ENCODE measurements at places on chromosomes 6 and 20. TPM values are rescaled to one million over a fixed set of nuclear protein-coding genes. Genes with fewer than 3 reads are reported as not detected.

RAET1L gene
- polyA plus RNA-seq, result not detected

ADTRP gene
- 0.38 TPM for polyA plus RNA-seq

SNAI1 gene
- polyA plus RNA-seq, result 10.7 TPM

CDH26 gene
- polyA plus RNA-seq, result 0.95 TPM

PGBD1 gene
- 7.1 TPM for polyA plus RNA-seq

RGS17 gene
- 1.2 TPM for polyA plus RNA-seq

OPRL1 gene
- 1.1 TPM for polyA plus RNA-seq

AIF1 gene
- polyA plus RNA-seq, result 13.4 TPM

SLC18B1 gene
- 7.7 TPM for polyA plus RNA-seq

SIRPD gene
- not detected for polyA plus RNA-seq

- DNase-seq, result no peak
Measured at GRCh38 chr6:132341646-132342045, 59.6 kb downstream of the MOXD1 start.

GRCh38 chr6:105748737-105749161 lies 337.4 kb upstream of the PRDM1 start:
- DNase-seq, result no peak

GRCh38 chr6:4840169-4840568 lies 64.0 kb downstream of the CDYL start:
- DNase-seq, result no peak

DNA sequence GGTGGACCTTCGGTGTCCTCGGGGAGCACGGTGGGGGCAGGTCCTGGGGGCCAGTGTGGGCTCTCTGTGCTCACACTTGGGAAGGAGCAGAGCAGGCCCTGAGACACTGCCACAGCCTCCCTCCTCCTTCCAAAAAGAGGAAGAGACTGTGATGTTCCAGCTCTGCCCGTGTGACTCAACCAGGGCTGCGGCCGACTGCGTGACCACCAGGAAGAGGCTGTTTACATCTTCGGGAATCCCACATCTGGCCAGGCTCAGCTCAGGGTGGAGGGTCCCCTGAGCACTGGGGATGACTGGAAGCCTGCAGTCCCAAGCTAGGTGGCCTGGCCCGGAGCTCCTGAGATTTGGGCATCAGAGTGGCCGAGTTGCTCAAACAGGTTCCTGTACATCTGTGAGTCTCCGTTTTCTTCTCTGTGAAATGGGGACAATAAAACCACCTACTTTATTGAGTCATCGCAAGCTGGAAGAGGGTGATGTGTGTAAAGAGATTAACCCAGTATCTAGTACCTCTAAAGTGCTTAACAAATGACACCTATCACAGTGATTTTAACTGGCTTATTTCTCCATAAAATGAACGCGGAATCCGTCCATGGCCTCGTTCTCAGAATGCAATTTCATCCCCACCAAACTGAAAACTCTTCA lies 242.1 kb downstream of the DLL1 start:
- DNase-seq, result no peak

DNA sequence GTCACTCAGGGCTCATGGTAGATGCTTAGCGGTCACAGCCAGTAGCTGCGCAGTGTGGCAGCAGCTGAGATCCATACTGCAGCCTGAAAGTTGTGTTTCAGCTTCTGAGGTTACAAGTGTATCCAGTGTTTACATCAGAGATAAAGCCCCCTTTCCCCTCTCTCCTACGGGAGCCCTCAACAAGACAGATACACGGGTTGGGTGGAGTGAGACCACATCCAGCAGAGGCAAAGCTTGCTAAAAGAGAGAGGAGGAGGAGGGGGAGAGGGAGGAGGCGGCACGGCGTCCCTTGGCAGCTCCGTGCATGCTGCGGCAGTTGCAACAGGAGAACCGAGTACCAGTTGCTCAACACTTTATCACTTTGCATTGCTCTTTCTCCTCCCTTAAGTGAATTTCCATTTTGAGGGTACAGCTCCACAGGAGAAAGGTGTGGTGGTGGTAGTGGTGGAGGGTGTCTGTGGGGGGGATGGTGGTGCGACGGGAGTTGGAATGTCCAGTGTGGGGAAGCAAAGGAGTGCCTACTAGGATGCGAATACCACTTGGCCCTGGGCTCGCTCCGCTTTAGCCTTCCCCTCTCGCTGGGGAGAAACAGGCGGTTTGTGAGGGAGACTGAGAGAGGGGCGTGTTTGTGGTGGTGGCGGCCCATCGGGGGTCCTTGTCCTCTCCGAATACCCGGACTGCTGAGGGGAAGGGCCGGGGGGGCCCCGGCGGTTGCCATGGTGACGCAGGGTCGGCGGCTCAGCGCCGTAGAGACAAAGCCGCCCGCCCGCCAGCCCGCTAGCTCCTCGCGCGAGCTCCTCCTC lies 405 bp upstream of the RNF182 start:
- DNase-seq, result no peak

DNA sequence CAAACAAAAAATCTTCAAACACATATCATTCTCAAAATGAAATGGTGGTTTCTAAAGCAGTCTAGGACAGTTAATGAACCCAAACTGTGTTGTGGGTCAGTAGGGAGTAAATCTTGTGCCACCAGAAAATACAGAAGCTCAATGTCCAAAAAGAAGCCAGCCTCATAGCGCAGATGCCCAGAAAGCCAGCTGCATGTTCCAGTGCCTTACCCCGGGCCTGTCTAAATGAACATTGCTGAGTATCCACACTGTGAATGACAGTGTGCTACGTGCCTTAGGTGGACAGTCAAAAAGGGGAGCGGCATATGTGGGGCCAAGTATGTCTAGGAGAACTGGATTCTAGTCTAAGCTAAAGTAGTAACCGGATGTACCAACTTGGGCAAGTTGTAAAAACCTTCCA lies 10.9 kb downstream of the FYN start:
- no peak for DNase-seq

- DNase-seq, result no peak
Measured at GRCh38 chr20:22720206-22720605, 135.8 kb upstream of the FOXA2 start.

GRCh38 chr6:146410851-146411595 lies 132.6 kb upstream of the RAB32 start:
- DNase-seq, result no peak

GRCh38 chr20:23368316-23369071 lies 6.5 kb downstream of the GZF1 start:
- no peak for DNase-seq

DNA sequence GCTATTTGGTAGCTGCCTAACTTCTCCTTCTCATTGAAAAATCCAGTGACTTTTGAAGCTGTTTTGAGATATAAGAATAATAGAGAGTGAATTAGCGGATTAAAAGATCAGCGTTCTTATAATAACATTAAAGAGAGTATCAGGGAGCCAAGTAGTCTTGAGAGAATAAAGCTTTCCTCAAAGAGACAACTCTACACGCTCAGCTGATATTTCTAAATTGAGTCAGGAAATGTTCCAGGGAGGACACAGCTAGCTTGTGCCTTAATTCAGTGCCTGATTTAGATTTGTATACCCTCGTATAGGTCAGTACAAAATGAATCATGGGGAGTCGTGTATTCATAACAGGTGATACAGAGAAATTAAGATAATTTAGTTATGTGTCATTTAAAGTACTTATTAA lies 75.1 kb upstream of the QKI start:
- no peak for DNase-seq

DNA sequence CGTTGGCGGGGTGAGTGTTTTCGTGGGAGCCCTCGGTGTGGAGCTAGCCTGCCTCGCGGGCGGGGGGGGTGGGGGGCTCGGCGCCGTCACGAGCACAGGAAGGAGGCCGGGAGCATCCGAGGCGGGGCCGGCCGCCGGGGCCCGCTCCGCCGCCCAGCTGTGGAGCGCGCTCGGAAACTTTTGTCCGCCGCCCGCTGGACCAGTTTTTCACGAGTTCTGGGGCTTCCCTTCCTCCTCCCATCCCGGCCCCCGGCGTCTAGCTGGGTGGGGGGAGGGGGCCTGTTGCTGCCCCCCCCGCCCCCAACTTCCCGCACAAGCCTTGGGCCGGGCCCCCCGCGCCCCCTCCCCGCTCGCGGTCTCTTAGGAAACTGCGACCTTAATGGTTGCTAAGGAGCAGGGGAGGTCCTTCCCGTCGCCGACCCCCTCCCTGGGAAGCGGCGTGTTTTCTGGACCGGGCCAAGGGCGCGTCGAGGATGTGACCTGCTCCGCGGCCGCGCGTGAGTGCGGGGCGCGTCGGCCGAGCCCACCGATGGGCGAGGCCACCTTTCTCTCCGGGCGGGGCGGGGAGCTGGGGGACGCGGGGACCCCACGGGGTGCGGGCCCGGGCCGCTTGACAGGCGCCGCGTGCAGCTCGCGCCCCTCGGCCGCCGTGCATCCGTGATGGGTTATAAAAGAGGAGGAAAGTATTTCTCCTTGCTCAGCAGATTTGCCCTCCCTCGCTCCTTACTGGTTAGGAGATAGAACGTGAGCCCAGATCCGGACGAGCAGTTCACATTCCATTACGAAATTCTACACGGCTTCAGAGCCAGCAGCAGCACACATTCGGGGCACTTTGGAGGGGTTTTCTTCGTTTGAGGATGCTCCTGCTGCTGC lies 1.4 kb downstream of the RREB1 start:
- DNase-seq, result no peak

GRCh38 chr6:143298071-143298470 lies 152.4 kb downstream of the ADAT2 start:
- DNase-seq, result no peak

DNA sequence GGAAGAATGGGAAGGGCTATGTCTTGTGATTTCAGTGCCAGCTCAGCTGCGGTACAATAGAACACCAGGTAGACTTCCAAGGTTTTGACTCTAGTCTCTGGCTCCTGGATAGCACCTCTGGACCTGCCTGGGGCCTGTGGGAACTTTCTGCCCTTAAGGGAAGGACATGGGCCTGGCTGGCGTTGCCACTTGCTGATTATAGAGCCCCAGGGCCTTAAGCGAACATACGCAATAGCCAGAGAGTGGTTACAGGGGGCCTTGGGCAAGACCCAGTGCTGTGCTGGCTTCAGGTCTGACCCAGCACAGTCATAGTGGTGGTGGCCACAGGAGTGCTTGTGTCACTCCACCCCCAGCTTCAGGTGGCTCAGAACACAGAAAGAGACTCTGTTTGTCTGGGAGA lies 131.1 kb upstream of the COL21A1 start:
- DNase-seq, result no peak

- DNase-seq, result no peak
Measured at GRCh38 chr6:150719099-150719766, 119.5 kb downstream of the PLEKHG1 start.

DNA sequence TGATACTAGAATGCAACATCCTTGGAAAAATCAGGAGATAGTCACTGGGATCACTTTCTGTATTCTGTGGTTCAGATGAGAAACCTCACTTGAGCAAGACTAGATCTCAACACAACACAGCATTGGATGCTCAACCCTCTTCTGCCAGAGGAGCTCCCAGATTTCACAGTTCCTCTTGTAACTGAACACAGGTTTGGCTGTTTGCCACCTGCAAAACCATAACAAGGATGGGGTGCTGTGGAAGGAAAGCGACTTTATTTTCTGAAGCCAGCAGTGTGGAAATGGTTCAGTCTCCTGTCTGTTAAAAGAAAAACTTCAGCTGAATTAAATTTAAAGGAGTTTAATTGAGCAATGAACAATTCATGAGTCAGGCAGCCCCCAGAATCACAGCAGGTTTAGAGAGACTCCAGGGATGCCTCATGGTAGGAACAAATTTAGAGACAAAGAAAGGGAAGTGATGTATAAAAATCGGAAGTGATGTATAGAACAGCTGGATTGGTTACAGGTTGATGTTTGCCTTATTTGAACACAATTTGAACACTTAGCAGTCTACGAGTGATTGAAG lies 149.9 kb upstream of the UST start:
- DNase-seq, result no peak

- DNase-seq, result no peak
Measured at GRCh38 chr6:137849181-137849980, 17.7 kb upstream of the TNFAIP3 start.

GRCh38 chr6:90397929-90398674 lies 101.5 kb upstream of the BACH2 start:
- DNase-seq, result no peak

- DNase-seq, result no peak
Measured at GRCh38 chr6:44062771-44063560, 64.3 kb downstream of the MRPL14 start.

GRCh38 chr20:38094373-38094891 lies 60.9 kb downstream of the RPRD1B start:
- peak; percentile 41 for DNase-seq

DNA sequence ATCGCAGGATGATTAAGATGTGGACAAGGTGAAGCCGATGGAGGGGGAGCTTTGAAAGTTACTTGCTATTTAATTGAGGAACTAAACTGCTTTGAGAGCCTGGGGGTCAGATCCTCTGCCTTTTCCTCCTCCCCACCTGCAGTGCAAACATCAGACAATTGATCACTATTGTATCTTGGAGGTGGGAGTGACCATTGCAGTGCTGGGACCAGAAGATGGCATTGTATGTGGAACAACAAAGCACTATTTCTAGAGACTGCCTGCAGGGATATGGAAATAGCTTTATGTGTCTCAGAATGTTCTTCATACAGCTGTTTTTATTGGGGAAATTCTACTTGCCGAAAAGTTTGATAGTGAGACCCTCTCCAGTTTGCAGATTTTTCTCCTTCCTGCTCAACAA lies 4.2 kb downstream of the MOG start:
- DNase-seq, result no peak

DNA sequence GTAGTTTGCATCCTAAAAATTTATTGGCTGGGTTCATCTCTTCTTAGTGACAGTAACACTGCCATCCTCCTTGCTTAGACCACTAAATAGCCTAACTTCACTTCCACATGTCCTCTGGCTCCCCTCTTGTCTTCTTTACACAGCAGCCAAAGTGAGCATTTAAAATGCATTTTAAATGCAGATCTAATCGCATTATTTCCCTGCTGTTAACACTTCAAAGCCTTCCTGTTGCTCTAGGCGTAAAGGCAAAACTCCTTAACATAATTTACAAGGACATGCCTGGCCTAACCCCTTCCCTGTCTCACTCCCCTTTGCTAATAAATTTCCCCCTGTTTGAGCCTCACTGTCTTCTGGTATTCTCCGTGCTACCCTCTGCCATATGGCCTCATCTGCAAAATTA lies 26.5 kb downstream of the NKAIN2 start:
- no peak for DNase-seq

GRCh38 chr20:49187330-49187850 lies 744 bp downstream of the STAU1 start:
- DNase-seq, result no peak

All from forelimb muscle (tissue), 1 donor.